ENCODE measurements at places on chromosomes 7 and 10.

- no peak for DNase-seq
Observed at GRCh38 chr7:44046321-44047061, 2.0 kb downstream of the DBNL start.

DNA sequence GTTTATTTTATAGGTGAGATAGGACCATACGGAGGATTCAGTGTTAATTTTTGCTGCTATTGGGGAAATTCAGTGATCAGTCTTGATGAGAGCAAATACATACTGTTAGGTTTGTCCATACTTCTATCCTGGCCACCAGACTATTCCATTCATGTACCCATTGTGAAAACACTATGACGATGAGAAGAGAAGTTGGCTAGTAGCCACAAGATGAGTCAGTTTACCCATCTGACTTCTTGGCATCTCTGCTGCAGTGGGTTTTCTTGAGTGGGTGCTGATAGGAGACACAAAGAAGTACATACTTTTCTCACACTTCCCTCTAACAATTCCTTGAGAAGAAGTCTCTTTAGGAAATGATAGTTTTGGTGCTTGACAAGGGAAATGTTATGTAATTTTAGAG, 133.1 kb downstream of the TFPI2 start:
- DNase-seq: no peak

DNA sequence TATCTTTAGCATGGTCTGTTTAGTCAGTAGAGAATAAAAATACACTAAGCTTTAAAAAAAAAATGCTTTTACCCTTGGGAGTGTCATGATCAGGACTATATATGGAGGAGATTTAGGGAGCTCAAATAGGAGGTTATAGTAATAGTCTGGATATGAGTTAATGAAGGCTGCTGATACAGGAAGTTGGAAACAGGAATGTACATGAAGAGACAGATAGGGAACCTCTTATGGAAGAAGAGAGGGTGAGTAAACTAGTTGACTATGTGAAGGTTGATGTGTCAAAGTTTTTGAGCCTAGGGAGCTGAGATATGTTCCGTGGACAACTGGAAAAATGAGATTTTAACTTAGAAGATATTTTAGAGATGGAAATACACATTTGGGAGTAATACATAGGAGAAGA, 472.0 kb upstream of the FZD8 start:
- no peak for DNase-seq

- DNase-seq: no peak
Observed at GRCh38 chr10:77639756-77640155, 2.1 kb upstream of the KCNMA1 start.

DNA sequence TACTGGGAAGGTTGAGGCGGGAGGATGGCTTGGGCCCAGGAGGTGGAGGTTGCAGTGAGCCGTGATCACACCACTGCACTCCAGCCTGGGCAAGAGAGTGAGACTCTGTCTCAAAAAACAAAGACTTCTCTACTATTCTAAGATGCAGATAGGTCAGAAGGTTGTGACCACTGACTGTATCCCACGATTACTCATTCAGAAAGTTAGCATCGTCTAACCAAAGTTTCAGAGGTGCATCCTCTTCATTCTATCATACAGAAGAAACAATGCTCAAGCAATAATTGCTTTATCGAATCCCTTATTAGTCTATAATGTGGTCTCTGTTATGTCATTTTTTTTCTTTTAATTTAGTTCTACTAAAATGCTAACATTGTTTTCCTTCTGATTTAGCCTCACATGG, 348.7 kb upstream of the LRGUK start:
- DNase-seq: no peak

GRCh38 chr7:144256112-144256511, 8.5 kb downstream of the OR2A7 start:
- DNase-seq: no peak

DNA sequence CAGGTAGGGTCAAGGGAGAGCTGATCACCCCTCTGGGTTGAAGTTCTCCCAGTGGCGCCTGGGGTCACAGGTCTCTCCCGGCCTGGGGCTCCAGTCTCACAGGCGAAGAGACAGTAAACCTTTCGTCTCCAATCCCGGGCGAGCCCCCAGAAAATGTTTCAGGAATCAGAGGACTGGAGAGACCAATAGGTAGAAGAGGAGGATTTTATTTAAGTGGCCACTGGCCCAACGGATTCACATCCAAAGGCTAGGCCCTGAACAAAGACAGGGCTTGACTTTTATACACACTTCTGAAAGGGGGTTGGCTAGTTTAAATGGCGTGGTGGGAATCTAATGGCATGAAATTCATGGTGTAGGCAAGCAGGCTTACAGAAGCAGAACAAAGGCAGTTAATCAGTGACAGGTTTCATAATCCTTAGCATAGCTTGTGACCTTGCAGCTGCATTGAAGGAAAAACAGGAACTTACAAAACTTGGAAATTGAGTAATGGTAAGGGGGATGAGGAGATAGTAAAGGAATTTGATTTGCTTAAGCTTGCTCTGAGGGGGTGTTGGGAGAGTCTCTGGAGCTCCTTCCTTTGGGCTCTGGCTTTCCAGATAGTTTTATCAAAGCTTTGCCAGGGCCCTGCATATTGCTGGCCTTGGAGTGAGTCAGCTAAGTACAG, 105.5 kb downstream of the TRIM24 start:
- DNase-seq: no peak

- DNase-seq: peak; percentile 75
Observed at GRCh38 chr10:63711867-63712716, 190.9 kb downstream of the REEP3 start.

GRCh38 chr7:32062150-32062549, 8.1 kb downstream of the PDE1C start:
- DNase-seq: peak; percentile 26

DNA sequence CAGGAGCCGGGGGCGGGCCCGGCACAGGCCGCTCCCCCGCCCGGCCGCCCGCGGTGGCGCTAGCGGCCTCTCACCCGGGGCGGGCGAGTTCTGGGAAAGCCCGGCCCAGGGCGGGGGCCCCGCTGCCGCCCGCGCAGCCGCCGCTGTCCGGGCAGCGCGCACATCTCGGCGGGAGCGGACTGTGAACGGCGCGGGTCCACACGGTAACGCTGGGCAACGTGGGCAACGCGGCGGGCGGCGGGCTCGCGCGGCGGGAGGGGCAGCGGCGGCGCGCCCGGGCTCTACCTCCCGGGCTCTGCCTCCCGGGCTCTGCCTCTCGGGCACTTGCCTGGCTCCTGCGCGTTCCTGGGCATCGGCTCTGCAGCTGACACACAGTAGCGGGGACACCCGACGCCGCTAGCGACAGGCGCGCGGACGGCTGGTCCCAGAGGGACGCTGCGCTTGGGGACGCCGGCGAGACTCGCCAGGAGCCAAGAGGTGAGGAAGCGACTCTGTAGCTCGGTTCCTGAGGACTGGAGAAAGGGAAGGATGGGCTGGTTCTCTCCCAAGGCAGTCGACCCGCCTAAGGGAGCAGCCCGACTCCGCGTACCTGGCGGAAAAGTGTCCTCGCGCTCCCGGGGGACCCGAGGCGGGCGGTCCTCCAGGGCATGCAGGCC, at the start of gene PLCE1:
TSS of gene PLCE1 (plus strand) at position 150 of the 656 bp plus-strand sequence. CDS start 37,116 bp downstream, outside the sequence.
- no peak for DNase-seq

DNA sequence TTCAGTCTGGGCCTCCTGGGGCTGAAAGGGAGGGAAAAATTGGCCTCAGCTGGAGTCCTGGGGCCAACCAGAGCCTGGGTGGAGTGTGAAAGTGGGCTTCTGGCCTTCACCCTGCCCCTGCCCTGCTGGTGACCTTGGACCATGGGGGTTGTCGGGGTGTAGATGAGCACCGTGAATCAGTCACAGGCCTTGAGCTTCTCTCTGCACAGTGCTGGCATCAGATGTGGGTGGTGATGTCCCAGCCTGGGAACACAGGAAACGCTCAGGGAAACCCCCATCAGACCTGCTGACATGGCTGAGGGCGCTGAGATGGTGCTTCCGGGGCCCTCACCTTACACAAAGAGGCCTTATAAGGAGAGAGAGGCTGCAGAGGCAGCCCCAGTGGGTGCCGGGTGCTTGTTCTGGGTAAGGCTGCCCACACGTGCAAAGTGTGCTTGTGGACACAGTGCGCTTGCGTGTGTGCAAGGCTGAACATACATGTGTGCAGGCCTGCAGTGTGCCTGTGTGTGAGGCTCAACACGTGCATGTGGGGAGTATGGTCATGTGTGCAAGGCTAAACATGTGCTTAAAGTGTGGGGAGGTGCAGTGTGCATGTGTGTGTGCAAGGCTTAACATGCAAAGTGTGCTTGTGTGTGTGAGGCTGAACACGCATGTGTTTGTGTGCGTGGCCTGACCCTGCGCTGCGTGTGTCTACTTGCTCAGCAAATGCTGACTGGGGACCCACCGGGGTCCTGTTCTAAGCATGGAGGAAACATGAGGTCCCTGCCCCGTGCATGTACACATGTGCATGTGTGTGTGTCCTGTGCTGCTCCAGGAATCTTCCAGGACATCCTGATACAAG, 6.5 kb downstream of the ARPC1B start:
- no peak for DNase-seq

DNA sequence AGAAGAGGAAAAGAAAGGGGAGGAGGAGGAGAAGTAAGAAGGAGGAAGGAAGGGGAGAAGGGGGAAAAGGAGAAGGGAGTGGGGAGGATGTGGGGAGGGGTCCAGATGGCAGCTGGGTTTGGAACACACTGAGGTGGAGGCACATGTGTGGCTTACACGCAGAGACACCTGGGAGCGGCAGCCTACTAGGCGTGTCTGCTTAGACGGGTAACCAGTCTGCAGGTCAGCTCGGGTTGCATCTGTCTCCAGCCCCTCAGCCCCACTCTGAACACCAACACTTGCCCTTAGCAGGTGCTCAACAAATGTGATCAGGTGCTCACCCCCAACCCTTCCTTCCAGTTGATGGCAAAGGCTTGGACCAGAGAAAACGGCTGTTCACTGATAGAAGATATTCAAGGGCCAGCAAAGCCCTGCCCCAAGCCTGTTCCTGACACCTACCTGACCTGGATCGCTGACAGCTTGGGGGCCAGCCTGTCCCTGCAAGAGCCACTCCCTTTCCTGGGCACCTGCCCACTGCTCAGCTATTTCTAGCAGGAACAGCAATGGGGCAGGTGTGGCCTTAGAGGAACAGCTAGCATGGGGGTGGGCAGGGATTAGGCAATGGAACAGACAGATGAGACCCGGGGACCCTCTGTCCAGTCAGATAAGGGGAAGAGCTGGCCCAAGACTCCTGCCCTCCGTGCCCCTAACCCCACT, 70.5 kb downstream of the SH3PXD2A start:
- peak; percentile 33 for DNase-seq

GRCh38 chr7:31850601-31851000, 163.6 kb downstream of the PPP1R17 start:
- no peak for DNase-seq

GRCh38 chr7:155456738-155457543, 988 bp upstream of the EN2 start:
- DNase-seq: peak; percentile 92

DNA sequence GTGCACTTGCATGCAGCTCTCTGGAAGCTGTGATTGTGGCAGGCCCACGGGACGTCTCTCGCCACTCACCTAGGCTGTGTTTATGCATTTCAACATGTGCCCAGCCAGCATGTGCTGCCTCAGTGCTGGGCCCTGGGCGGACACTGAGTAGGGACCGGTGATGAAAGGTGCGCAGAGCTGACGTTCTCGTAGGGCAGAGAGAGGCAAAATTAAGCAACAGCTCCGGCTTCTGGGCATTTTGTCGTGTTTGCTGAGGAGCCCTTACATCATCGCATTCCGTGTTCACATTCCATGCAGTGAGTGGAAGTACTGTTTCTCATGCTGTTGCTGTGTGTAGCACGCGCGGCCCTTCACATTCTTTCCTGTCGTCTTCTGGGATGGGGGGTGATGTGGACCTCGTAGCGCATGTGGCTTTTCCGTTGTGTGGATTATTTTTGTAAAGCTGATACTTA, 50.5 kb downstream of the PRF1 start:
- DNase-seq: no peak

GRCh38 chr10:131198401-131198800, 113.1 kb downstream of the TCERG1L start:
- DNase-seq: no peak

DNA sequence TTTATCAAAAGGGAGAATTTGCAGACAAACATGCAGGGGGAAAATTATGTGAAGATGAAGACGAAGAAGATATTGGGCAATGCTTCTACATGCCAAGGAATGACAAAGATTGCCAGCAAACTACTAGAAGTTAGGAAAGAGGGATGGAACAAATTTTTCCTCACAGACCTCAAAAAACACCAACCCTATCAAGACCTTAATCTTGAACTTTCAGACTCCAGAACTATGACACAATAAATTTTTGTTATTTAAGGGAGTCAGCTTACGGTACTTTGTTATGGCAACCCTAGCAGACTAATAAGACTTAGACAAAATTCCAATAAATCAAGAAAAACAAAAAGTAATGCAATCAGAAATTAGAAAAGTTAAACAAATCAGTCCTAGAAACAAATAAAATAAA, 280.0 kb upstream of the GNAI1 start:
- no peak for DNase-seq

DNA sequence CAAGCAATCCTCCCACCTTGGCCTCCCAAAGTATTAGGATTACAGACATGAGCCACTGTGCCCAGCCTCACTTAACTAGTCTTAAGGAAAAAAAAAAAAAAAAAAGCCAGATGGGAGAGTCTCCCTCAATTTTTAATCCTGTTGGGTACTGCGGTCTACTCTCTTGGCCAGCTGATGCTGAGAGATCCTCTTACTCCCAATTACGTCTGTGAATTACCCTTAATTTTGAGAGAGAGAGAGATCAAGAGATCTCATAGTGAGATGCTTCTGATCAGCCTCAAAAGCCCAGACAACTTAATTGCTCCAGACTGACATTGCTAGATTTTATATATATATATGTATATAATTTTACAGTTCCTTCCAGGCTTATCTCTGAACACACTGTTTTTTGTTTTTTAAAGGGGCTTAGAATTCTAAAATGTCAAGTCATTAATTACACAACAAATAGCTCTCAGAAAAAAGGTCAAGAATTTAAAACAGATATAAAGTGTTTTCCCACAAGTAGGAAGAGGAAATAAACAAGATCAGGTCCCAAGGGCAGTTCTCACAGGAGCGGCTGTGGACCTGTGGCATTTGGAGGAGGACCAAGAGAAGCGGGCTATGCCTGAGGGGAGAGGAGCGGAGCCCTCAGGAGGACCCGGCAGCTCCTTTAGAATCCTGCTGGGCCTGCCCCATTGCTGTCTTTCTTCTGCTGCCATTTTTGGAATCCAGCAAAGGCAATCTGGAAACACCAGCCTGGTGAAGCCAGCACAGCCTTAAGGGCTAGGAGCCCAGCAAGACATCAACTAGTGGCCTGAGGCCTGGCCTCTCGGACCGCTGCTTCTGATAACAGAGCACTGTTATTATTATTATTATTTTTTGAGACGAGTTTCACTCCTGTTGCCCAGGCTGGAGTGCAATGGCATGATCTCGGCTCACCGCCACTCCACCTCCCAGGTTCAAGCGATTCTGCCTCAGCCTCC, 30.1 kb downstream of the DENND2A start:
- DNase-seq: no peak
